ENCODE measurements at places on chromosomes 1 and 21.
A peak's percentile ranks its signal among the peaks of the same experiment; 100 is the strongest.

- no peak for DNase-seq
These were observed 72.6 kb upstream of the RGL1 start for GRCh38 chr1:183732236-183732880.

- no peak for DNase-seq
These were observed 25.6 kb downstream of the RGS1 start for GRCh38 chr1:192601143-192601542.

GRCh38 chr1:176225479-176225875 lies 18.4 kb upstream of the COP1 start:
- no peak for DNase-seq

DNA sequence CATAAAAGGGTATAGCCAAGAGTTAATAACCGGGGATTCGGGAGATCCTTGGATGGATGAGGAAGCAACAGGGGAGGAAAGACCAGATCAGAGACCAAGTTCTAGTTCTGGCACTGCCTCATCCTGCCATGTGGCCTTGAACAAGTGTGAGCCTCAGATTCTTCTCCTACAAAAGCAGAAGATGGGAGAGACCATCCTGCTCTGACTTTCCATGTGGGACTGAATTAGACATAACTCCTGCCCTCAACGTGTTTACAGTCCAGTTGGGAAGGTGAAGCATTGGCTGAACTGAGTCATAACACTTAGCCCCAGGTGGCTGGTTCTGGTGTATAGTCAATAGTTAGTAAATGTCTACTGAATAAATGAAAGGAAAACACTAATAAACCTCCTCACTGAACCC lies 12.1 kb upstream of the CNR2 start:
- no peak for DNase-seq

- DNase-seq, result no peak
These were observed 201.5 kb upstream of the C1orf174 start for GRCh38 chr1:4101459-4102161.

DNA sequence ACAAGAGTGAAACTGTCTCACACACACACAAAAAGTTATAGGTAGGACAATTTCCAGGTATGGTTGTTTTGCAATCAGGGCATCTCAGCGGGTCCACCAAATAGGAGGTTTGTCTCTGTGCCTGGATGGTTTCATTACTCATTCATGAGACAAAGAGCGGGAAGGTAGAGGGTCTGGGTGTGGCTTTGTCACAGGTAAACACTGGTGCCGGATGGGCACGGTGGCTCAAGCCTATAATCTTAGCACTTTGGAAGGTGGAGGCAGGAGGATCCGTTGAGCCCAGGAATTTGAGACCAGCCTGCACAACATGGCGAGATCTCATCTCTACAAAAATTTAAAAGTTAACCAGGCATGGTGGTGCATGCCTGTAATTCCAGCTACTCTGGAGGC lies 16.3 kb upstream of the ERVH48-1 start:
- DNase-seq, result no peak

- no peak for DNase-seq
These were observed 105.6 kb upstream of the TMPRSS2 start for GRCh38 chr21:41613533-41613909.

- DNase-seq, result no peak
These were observed 17.0 kb downstream of the MFN2 start for GRCh38 chr1:11997081-11997850.

- no peak for DNase-seq
These were observed 59.3 kb downstream of the H3-3A start for GRCh38 chr1:226121587-226122400.

- peak; percentile 73 for DNase-seq
These were observed 96.1 kb downstream of the LACTBL1 start for GRCh38 chr1:22876359-22877111.

- DNase-seq, result no peak
These were observed 115.2 kb downstream of the NRIP1 start for GRCh38 chr21:14949603-14950002.

- DNase-seq, result no peak
These were observed 81.5 kb downstream of the PTGER3 start for GRCh38 chr1:70966018-70966638.

DNA sequence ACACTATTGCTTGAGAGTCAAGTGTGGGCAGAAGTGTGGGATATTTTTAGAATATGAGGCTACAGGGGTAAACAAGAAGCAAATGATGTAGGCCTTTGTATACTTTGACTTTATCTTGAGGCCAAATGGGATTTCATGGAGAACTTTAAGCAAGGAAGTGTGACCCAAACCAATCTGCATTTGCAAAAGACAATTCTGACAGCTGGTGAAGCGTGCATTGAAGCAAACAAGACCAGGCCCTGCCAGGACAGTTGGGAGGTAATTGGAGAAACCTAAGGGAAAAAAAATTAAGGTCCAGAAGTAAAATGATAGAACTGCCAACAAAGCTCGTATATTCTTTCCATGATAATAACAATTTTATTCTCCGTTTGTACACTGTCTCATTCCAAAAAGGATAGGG lies 168.3 kb downstream of the TM2D1 start:
- no peak for DNase-seq

All from fibroblast of the conjunctiva (primary cell).